Heart left ventricle (tissue), 16 donors: ENCODE measurements at places on chromosomes 6 and 20. TPM values are rescaled to one million over a fixed set of nuclear protein-coding genes. Genes with fewer than 3 reads are reported as not detected.

DNA sequence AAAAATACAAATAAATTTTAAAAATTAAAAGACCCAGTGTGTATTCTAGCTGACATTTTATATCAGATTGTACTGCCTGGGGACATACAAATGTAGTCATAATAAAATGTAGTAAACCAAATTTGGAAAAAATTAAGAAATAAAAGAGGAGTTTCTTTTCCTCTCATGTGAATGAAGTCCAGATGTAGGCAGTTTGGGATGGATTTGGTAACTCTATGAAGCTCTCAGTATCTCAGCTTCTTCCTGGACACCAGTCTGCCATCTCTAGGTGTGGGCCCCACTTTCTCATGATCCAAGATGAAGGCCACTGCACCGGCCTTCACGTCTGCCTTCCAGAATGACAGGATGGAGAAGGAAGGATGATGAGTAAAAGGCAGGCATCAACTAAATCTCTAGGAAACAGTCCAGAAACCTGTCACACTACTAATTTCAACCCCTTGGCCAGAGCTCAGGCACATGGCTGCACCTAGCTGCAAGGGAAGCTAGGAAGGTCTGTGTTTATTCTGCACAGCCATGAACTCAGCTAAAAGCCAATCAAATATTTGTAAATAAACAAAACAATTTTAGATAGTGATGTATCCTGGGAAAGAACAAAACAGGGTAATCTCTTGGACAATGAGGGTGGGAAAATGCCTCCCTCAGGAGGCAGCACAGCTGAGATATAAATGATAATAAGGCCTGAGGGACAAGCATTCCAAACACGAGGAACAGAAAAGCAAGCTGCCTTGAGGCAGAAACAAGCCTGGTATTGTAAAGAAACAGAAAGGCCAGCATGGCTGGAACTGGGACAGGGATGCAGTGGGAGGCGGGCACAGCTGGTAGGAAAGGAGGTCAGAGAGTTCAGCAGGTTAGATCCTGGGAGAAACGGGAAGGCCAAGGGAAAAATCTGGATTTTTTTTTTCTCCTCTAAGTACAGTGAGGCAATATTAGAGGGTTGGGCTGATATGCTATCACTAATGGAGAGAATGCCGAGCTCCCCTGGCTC is 88.5 kb upstream of the PTPN1 start:
- no peak for DNase-seq

GRCh38 chr6:152952866-152953509 is 29.9 kb downstream of the FBXO5 start:
- no peak for DNase-seq

- no peak for DNase-seq
Observed at GRCh38 chr20:63840405-63840828, 9.4 kb upstream of the ZBTB46 start.

- no peak for DNase-seq
Observed at GRCh38 chr6:37095997-37096396, 74.0 kb upstream of the PIM1 start.

DNA sequence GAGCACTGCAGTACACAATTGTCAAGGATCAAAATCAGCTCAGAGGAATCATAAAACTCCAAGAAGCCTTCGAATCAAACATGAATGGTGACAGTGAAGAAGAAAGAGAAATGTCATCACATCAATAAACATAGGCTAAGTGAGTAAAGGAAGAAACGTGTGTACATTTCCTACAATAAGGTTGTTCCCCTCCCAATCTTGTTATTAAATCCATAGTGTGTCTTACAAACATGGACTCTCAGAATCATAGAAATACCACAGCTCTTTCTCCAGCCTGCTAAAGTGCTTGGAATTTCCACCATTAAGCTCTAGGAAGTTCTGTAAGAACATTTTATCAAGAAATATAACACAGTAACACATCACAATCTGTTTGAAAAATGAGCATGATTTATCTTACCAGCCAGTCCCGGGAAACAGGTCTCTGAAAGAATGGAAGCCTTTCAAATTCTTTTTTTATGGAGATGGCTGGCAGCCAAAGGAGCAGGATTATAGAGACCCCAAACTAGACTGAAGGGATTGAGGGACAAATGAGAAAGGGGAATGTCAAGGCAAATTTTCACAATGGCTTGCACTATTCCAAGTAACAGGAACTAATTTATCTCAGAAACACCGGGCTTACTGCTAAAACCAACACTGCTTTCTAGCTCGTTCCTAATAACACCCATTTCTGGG is 4.5 kb upstream of the TNFAIP3 start:
- no peak for DNase-seq

DNA sequence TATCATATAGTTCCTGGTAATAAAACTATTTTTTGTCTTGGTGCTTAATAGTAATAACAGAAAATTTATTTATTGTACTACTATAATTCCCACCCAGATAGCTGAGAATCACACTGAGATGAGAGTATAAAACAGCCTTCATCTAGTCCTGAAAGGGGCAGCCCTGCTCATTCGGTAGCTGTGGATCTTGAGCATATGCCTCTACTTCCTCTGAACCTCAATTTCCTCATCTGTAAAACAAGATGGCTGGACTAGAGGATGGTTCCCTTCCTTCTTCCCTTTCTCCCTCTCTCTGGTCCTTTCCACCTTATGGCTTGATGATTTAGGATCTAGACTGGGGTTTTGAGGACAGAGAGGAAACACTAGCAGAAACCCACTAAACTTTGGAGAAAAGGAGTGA is 15.0 kb downstream of the FKBP5 start:
- no peak for DNase-seq

GRCh38 chr20:32501709-32502108 is 83.4 kb downstream of the NOL4L start:
- no peak for DNase-seq

- DNase-seq, result no peak
Observed at GRCh38 chr6:3592371-3592941, 135.6 kb upstream of the SLC22A23 start.

GRCh38 chr20:6993011-6993410 is 225.5 kb downstream of the BMP2 start:
- DNase-seq, result no peak

- no peak for DNase-seq
Observed at GRCh38 chr6:113558431-113558830, 298.7 kb upstream of the MARCKS start.

DNA sequence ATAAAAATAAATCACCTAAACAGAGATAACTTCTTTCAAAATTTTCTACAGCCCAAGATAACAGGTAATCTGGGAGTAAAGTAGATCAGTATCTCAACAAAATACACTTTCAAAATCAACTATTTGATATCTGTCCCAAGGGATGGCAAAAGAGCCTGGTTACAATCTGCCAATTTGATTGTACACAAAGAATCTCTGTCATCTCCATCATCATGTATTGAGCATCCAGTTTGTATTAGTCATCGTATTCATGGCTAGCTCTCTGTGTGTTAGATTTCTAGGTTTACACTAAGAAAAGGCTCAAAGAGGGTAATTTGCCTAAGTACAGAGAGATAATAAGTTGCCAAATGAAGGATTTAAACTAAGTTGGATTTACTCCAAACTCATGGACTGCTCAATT is 329.0 kb upstream of the NRSN1 start:
- DNase-seq, result no peak

DNA sequence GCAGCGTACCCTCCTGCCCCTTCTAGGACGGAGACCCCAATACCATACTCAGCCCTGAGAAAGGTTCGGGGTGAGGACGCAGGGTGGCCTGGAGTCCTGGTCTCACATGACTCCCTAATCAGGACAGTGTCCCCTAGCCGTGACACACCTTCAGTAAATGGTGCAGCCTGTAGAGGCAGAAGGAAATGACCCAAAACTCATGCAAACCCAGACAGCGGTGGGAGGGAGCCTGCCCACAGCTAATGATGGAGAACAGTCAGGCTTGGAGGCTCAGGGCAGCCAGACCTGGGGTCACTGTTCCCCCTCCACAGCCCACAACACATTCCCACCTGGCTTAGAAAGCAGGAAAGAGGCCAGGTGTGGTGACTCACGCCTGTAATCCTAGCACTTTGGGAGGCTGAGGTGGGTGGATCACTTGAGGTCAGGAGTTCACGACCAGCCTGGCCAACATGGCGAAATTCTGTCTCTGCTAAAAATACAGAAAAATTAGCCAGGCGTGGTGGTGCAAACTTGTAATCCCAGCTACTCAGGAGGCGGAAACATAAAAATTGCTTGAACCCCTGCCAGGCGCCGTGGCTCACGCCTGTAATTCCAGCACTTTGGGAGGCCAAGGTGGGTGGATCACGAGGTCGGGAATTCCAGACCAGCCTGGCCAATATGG is 8.8 kb upstream of the HMGA1 start:
- no peak for DNase-seq

DNA sequence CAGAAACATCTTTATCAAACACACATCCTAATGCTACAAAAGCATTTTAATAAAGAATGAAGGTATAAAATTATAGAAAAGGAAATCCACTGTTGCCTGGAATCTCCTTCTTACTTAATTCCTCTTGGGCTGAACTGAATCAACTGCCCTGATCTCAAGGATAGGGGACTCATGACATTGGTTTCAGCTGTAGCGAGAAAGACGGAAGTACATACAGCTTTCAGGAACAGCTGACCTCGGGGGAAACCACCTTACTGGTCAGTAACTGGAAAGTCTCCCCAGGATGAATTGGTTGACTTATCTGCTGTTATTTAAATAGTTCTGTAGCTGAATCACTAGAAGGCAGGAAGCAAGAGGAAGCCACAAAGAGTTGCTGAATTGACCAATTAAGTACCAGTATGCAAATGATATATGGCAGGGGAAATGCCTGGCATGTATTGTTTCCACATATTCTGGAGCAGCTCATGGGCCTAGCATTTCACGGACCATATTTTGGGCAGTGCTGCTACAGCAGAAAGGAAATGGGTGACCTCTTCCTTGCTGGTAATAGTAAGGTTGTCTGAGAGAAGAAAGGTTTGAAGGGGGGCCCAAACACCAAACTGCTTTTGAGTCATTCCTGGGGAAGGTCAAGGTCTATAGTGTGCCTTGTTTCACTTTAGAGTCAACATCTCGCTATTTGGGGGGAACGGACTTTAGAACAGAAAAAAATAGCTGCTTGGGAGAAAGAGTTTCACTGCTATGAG is 43.7 kb upstream of the MAP7 start:
- DNase-seq, result no peak

GRCh38 chr20:1830240-1830639 is 65.0 kb upstream of the SIRPA start:
- peak; percentile 86 for DNase-seq

- DNase-seq, result no peak
Observed at GRCh38 chr20:46963196-46963529, 68.5 kb downstream of the EYA2 start.

GRCh38 chr6:56582236-56582635 is 60.5 kb downstream of the DST start:
- no peak for DNase-seq

Gene PTGIS
- 7.3 TPM for polyA plus RNA-seq

Gene TNNC2
- polyA plus RNA-seq, result 0.30 TPM

Gene STAU1
- 23.2 TPM for polyA plus RNA-seq

Gene UNC93A
- polyA plus RNA-seq, result not detected

Gene NKX2-4
- not detected for polyA plus RNA-seq

Gene FABP7
- polyA plus RNA-seq, result not detected

Gene GHRH
- polyA plus RNA-seq, result not detected

Gene OTOR
- polyA plus RNA-seq, result not detected

Gene DEFB124
- 0.76 TPM for polyA plus RNA-seq

Gene MTRF1L
- polyA plus RNA-seq, result 24.3 TPM

Gene SSTR4
- not detected for polyA plus RNA-seq
